IPS-NIHi11 (cell line): ENCODE measurements at places on chromosomes 3 and 15.

GRCh38 chr3:14430053-14430452 lies 27.6 kb downstream of the SLC6A6 start:
- no peak for DNase-seq

GRCh38 chr15:28178290-28178689 lies 79.2 kb upstream of the OCA2 start:
- DNase-seq = no peak

DNA sequence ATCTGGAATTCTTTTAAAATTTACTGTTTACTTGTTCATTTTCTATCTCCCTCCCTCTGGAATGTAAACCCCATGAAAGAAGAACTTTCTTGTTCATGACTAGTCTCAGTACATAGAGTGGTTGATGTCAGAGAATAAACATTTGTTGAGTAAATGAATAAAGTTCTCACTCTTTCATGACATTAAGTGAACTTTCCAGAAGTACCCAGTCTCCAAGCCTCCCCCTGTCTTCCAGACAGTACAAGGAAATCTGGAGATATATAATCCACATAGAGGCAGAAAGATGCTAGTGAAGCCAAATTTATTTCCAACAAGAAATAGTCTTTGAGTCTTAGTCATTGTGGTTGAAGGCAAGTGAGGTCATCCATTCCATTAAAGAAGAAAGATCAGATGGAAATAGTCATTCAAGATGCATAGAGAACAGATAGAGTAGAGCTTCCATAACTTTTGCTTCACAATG lies 71.5 kb upstream of the GALNT15 start:
- no peak for DNase-seq

DNA sequence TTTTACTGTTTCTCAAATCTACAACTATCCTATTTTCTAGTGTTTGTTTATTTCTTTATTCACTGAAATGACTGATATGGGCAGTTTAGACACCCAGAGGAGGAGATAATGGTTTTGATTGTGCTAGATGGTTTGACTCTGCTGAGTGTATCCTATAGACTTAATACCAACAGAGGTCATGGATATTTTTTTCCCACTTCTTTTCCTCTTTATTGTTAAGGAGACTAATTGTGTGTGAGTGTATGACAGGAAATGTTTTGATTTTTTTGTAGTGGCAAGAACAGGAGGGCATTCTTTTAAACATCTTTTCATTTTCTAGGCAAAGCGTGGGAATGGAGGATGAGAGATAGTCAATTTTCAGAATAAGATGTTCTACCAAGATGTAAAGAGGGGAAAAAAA lies 223.5 kb downstream of the CHST2 start:
- DNase-seq = no peak

- DNase-seq = no peak
Observed at GRCh38 chr3:25495304-25495703, 67.2 kb downstream of the RARB start.

DNA sequence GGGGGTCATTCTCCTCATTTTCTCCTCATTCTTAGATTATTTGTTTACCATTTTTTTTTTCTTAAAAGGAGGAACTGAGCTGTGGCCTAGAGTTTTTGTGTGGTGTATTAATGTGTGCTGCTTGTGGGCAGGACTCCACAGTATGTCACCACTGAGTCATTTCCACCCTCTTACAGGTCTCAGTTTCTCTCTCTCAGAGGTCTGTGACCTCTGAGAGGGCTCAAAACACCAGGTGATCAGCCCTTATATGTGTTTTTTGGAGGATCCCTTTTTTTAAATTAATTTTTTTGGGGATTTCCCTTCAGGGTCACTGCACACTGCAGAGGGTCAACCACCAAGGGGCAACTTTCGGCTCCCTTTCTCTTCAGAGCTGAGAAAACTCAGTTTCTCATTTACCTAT lies 166.4 kb downstream of the SUCNR1 start:
- no peak for DNase-seq
